ENCODE measurements at places on chromosomes 11 and 22.

- DNase-seq = no peak
Measured at GRCh38 chr11:69091638-69092165, 43.0 kb downstream of the TPCN2 start.

- DNase-seq = no peak
Measured at GRCh38 chr11:133661846-133662245, 129.5 kb upstream of the OPCML start.

GRCh38 chr11:69297787-69298266 lies 3.9 kb downstream of the MYEOV start:
- no peak for DNase-seq

GRCh38 chr11:82718821-82719220 lies 14.8 kb downstream of the FAM181B start:
- DNase-seq = no peak

DNA sequence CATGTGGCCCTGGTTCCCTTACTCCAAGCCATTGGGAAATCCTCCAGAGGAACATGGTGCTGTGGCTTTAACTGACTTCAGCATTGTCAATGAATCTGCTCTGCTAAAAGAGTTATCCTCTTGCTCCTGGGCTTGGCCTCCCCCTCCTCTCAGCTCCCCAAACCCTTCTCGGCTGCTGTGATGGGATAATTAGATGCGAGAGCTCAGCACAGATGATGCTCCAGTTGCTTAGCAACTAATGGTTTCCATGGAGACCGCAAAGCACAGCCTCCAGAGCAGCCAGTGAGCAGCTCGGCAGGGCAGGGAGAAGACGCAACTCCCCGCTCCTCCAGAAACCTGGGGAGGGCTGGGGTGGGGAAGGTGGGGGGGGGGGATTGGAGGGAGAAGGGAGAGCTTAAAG lies 2.8 kb upstream of the UPK2 start:
- no peak for DNase-seq

DNA sequence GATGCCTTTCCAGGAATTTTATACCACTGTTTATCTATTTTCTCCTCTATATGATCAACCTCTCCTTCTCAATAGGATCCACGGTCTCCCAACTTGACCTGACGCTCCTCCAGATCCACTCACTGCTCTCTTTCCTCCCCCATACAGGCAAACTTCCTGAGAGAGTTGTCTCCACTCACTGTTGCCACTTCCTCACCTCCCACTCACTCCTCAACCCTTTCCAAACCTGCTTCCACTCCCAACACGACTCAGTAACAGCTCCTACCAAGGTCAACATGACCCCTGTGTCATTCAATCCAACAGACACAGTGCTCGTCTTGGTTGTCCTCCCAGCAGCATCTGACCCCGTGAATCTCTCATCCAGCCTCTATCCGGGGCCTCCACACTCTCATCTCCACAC lies 3.1 kb downstream of the APBB1 start:
- DNase-seq = no peak

GRCh38 chr11:18633256-18634139 lies 644 bp downstream of the SPTY2D1 start:
- no peak for DNase-seq

GRCh38 chr22:29503811-29504372 lies 23.9 kb downstream of the NEFH start:
- DNase-seq = no peak

DNA sequence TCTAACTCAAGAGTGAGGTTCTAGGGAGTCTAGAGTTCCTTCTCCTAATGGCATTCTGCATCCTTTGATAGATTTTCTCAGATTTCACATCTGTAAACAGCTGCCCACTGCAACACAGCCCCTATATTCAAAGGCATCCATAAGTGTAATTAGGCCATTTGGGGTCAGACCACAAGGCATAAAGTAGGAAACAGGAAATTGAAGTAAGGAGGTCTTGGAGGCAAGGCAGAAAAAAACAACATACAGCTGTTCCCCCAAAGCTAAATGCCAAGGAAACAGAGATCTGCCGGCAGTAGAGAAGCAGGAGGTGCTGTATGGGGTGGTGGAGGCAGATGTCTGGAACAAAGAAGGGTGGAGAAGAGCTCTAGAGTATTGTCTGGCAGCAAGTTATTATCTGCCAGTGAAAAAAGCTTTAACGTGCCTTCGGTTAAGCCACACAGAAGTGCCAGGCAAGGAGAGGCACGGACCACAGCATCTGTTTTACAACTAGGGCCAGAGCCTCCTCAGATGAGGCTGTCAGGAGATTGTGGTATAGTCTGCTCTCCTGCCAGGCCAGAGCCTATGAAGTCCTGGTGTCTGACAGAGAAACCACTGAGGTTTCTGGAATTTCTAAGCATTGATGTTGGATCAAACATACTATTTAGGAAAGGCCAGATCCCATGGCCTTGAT lies 100.2 kb upstream of the CHRM4 start:
- DNase-seq = no peak

- DNase-seq = peak; percentile 16
Measured at GRCh38 chr11:125626288-125626950, 1.5 kb downstream of the CHEK1 start.

DNA sequence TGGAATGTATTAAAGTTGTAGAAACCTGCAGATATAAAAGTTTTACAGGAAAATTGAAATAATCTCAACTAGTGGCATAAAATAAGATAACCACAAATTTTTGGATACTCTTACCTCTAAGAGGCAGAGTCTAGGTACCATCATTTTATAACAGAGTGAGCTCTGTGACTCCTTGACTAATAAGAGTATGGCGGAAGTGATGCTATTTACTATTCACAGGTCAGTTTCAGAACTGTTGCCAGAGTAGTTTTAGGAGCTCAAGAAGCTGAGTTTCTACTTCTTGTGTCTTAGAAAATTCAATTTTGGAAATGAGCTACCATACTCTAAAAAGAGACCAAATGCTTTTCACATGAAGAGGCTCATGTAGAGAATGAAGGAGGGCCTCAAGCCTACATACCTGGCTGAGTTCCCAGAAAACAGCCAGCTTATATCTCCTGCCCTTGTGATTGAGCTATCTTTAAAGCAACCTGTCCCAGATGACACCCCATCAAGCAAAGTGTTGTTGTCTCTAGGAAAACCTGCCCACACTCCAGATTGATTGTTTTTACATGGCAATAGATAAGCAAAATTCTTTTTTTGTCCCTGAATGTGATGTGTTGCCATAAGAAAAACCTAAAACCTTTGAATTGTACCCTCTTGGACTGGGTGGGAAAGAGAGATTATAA lies 712.8 kb upstream of the CNTN5 start:
- no peak for DNase-seq

GRCh38 chr22:22161924-22162851 lies 82.4 kb upstream of the VPREB1 start:
- DNase-seq = no peak

- peak; percentile 89 for DNase-seq
Measured at GRCh38 chr11:75428281-75428724, 4.7 kb downstream of the KLHL35 start.

- no peak for DNase-seq
Measured at GRCh38 chr11:111344032-111344431, 35.0 kb downstream of the POU2AF1 start.

- no peak for DNase-seq
Measured at GRCh38 chr11:117271208-117271607, 19.9 kb upstream of the BACE1-AS start.

GRCh38 chr22:40414838-40415505 lies 44.6 kb downstream of the SGSM3 start:
- DNase-seq = no peak

DNA sequence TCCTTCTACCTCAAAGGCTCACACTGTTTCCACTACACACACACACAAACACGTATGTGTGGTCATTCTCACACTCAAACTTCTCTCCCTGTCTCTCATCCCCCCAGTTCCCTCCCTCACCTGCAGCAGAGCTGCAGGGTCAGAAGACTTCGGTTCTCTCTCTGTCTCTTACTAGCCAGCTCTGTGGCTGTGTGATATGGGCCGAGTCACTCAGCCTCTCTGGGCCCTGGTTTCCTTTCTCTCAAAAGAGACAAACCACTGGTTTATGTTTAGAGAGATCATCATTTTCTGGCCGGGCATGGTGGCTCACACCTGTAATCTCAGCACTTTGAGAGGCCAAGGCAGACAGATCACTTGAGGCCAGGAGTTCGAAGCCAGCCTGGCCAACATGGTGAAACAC lies 21.1 kb downstream of the TSPAN18 start:
- DNase-seq = no peak

GRCh38 chr22:23925020-23925606 lies 30.9 kb downstream of the MIF start:
- no peak for DNase-seq

DNA sequence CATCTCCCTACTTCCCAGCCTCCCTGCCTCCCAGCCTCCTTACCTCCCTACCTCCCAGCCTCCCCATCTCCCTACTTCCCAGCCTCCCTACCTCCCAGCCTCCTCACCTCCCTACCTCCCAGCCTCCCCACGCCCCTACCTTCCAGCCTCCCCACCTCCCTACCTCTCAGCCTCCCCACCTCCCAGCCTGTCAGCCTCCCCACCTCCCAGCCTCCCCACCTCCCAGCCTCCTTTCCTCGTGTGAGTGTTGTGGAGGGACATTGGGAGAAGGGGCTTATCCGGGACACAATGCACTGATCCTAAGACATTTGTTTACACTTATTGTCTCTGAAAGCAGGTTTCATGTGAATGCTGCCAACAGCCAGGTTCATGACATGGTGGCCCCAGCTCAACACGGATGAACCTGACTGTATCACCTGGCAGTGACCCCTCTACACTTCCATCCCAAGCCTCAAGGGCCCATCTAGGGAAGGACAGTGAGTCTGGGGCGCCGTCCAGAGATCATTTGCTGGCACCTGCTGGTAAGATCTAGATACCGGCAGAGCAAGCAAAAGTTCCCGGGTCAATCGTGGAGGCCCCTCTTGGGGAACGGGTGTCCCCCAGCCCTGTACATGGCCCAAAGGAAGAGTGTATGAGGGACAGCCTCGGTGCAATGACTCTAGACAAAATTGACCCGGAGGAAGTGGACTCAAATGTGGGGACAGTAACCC lies 34.5 kb upstream of the TH start:
- no peak for DNase-seq

DNA sequence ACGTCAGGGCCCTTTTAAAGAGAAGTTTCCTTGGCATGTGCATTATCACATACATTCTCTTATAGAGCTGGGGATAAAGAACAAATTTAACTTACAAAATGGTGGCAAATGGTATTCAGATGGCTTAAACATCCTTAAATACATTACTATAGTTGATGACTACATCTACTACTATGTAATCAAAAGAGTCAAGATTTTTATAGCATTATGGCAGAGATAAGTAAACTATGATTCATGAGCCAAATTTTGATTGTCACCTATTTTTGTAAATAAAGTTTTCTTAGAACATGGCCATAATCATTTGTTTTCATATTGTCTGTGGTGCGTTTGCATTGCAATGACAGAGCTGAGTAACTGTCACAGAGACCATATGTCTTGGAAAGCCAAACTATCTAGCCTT lies 1188.6 kb upstream of the TENM4 start:
- no peak for DNase-seq

- no peak for DNase-seq
Measured at GRCh38 chr22:29762263-29762662, 4.5 kb downstream of the ZMAT5 start.

DNA sequence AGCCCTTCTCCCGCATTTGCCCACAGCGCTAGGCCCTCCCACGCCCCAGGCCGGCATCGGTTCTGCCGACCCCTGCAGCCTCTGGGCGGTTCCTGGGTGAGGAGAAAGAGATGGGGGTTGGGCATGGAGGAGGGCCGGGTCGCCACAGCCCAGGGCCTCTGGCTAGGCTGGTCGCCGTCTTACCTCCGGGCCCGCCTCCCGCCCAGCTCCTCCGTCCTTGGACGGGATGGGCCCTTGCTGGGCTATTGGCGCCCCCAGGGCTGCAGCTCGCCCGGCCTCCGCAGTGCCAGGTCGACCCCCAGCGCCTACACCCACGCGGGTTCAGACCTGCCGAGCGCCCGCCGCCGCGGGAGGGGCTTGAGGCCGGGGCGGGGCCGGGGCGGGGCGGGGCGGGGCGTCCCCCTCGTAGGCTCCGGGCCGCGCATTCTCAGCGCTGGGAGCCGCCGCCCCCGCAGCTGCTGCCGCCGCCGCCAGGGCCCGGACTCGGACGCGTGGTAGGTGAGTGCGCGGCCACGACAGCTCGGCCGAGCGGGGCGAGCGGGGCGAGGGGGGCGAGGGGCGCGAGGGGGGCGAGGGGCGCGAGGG lies at the start of gene CD151:
CD151 (plus strand) TSS at position 424 of the 585 bp plus-strand sequence. CDS start 3,118 bp downstream, outside the sequence.
- no peak for DNase-seq

- no peak for DNase-seq
Measured at GRCh38 chr11:69471729-69472540, 9.5 kb upstream of the LINC01488 start.

GRCh38 chr11:47408598-47409439 lies 429 bp downstream of the SLC39A13 start:
- no peak for DNase-seq

DNA sequence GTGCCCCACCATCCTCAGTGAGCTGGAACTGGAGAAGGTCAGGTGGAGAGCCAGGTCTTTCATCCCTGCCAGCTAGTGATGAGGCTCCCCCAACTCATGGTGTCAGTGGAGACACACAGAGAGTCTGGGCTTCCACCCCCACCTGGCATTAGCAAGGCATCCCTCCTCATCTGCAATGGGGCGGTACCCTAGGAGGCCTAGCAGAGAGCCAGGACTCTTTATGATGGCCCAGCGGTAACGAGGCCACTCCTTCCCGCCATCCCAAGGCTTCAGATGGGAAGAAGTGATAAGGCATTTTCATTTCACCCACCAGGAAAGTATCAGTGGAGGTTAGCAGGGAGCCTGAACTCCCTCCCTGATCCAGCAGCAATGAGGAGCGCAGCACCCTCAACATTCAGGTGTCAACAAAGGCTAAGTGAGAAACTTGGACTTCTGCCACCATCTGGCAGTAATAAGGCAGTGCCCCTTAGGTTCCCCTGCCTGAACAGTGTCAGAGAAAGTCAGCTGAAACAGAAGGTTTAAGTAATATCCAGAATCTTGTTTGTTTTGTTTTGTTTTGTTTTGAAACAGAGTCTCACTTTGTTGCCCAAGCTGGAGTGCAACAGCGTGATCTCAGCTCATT lies 40.5 kb upstream of the FBLN1 start:
- no peak for DNase-seq

DNA sequence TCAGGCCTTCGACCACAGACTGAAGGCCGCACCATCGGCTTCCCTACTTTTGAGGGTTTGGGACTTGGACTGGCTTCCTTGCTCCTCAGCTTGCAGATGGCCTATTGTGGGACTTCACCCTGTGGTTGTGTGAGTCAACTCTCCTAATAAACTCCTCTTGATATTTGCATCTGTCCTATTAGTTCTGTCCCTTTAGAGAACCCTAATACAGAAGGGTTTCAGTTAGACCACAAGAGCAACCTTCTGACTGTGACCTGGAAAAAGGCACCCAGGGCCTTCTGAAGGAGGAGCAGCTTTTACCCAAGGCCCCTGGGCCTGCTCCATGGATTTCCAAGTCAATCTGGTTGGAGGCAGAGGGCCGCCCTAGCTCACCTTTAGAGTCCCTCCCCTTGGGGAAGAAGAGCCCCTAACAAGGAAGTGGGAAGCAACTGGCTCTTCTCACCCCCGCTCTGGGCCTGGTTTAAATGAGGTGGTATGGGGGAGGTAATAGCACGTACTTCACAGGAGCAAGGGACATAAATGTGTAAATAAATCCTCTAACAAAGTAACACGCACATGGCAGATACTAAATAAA lies 11.2 kb upstream of the CHST1 start:
- DNase-seq = no peak

- peak; percentile 99 for DNase-seq
Measured at GRCh38 chr11:65497141-65498041, 1.5 kb upstream of the MALAT1 start.

- DNase-seq = no peak
Measured at GRCh38 chr11:31646216-31646615, 136.6 kb downstream of the ELP4 start.
